Bladder microvascular endothelial cell (primary cell): ENCODE measurements at places on chromosomes 4 and X. TPM values are rescaled to one million over a fixed set of nuclear protein-coding genes. Genes with fewer than 3 reads are reported as not detected.

RHOH gene
- not detected in 2 replicates for total RNA-seq

PNMA6F gene
- not detected in 2 replicates for total RNA-seq

DOCK11 gene
- total RNA-seq: 0.13 and 0.49 TPM in 2 replicates

F9 gene
- total RNA-seq: not detected in 2 replicates

PAGE5 gene
- total RNA-seq: not detected in 2 replicates

FGF13 gene
- total RNA-seq: 10.5 and 80.9 TPM in 2 replicates

DCAF12L1 gene
- total RNA-seq: 0.13 and 0.16 TPM in 2 replicates
